ENCODE measurements at places on chromosomes 5 and 9. TPM values are rescaled to one million over a fixed set of nuclear protein-coding genes. Genes with fewer than 3 reads are reported as not detected.

Gene S1PR3
- total RNA-seq, result not detected

Gene ADAM19
- total RNA-seq, result 4.7 TPM

Gene RANBP6
- 31.3 TPM for total RNA-seq

- no peak for DNase-seq
These were observed 748.0 kb upstream of the CTNND2 start for GRCh38 chr5:12652201-12652600.

- DNase-seq, result no peak
These were observed 93.2 kb upstream of the OSMR start for GRCh38 chr5:38752622-38753021.

GRCh38 chr5:24555229-24555628, 89.5 kb downstream of the CDH10 start:
- DNase-seq, result no peak

Gene FRRS1L
- total RNA-seq, result not detected

- no peak for DNase-seq
These were observed 16.2 kb downstream of the ATPSCKMT start for GRCh38 chr5:10233505-10233904.

GRCh38 chr9:91063471-91063870, 261.9 kb downstream of the SYK start:
- no peak for DNase-seq

Gene PIP5K1B
- 0.73 TPM for total RNA-seq

Gene KCTD16
- not detected for total RNA-seq

DNA sequence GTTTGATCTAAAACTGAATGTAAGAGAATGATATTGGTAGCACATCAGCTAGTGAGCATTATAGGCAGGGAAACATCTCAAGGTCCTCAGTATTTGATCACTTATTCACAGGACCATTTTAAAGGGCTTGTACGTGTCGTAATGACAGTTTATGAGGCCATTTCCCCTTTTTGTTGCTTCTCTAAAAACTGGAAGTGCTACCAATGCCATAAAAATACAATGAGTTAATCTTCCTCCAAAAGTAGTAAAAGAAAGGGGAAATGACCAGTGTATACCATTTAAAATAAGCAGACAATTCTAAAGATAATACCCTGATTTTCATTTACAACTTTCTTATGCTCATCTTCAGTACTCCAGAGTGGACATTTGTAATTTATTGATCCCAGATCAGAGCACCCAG, 285.8 kb upstream of the PCSK5 start:
- no peak for DNase-seq

Gene DNAH5
- not detected for total RNA-seq

All from natural killer cell (primary cell).